ENCODE measurements at places on chromosomes 1 and 21.

DNA sequence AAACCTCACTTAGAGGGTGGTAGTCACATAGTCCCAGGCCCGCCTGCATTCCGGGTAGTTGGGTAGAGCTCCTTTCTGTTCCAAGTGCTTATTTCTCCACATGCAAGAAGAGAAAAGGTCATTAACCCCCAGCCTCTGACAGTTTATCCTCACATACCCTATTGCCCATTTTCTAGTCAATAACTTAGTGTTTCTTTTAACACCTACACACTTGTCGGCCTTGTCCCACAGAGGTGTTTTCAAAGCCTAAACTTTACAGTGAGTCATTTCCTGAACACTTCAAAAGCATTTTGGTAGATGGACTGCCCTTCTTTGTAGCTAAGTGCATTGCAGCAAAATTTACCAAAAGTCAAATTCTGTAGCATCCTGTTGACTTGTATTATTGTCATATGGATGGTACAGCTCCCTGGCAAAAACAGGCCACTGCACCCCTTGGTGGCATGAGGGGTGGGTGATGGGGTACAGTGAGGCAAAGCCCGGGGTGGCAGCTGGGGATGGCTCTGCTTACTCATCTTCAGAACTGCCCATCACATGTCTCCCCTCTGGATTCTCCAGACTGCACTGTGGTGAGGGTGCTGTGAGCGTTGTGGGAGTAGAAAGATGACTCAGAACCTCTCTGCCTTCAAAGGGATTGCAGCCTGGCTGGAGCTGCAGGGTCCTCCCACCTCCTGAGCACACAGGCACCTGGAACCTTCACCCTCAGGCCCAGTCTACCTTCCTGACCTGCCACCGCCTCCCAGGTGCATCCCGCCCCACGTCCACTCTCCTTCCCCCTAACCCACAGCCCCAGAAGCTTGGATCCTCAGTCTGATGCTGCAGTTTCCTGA is 45.8 kb upstream of the DMRTB1 start:
- peak; percentile 78 for DNase-seq

GRCh38 chr1:218347723-218348627 is 2.8 kb downstream of the TGFB2 start:
- DNase-seq = peak; percentile 71

GRCh38 chr1:208126108-208126507 is 118.1 kb downstream of the PLXNA2 start:
- DNase-seq = no peak

- DNase-seq = peak; percentile 88
Measured at GRCh38 chr1:224726441-224727182, 110.5 kb downstream of the CNIH3 start.

GRCh38 chr1:169925505-169926482 is 32.1 kb upstream of the SCYL3 start:
- peak; percentile 44 for DNase-seq

DNA sequence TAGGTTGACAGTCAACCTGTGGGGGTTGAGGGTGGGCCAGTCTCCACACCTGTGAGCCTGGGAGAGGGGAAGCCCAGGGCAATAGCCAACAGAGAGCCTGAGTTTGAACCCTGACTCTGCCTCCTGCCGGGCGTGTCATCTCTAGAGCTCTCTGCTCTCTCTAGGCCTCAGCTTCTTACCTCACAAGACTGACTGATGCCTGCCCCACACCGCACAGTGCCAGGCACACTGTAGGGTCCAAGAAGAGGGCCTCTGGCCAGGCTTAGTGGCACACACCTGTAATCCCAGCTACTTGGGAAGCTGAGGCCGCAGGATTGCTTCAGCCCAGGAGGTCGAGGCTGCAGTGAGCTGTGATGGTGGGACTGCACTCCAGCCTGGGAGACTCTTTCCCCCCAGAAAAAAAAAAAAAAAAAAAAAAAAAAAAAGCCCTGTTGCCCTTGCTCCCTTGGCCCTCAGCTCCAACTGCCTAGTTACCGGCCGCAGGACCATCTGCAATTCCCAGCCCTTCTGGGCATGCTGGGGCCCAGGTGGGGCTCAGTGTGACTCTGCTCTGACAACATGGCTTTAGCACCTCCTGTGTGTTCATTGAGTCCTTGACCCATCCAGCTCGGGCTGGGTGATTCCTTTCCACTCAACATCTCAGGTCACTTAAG is 25.1 kb downstream of the GRHL3 start:
- no peak for DNase-seq

- DNase-seq = peak; percentile 92
Measured at GRCh38 chr1:196115646-196116045, 492.6 kb downstream of the KCNT2 start.

DNA sequence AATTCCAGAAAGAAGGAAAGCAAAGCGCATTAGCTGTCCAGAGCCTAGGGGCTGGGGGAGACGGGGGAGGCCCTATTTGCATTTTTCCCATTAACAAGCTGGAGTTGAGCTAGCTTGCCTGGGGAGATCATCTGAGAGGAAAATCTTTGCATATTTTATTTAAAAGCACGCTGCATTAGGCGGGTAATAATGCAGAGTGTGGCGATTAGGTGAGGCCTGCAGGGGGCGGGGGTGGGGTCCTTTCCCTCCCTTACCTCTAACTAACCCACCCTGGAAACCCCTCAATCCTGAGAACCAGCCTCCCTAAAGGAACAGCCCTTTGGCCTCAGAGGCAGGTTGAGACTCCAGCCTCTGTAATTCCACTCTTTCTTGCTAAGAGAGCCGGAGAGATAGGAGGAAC is 16.2 kb downstream of the C1orf216 start:
- DNase-seq = no peak

DNA sequence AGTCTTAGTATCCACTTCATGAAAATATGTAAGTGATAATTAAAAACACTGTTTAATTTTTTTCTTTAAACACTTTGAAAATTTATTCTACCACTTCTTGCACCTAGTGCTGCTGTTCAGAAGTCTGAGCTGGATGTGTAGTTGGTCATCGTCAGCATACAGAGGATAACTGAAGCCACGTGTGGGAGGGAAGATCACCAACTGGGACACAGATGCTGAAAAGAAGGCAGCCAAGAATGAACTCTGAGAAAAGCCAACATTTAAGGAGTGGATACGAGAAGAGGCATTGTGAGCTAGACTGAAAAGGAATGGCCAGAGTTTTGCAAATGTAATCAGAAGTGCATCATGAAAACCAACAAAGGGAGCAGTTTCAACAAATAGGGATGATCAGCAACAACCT is 24.6 kb upstream of the CLCA4 start:
- DNase-seq = no peak

DNA sequence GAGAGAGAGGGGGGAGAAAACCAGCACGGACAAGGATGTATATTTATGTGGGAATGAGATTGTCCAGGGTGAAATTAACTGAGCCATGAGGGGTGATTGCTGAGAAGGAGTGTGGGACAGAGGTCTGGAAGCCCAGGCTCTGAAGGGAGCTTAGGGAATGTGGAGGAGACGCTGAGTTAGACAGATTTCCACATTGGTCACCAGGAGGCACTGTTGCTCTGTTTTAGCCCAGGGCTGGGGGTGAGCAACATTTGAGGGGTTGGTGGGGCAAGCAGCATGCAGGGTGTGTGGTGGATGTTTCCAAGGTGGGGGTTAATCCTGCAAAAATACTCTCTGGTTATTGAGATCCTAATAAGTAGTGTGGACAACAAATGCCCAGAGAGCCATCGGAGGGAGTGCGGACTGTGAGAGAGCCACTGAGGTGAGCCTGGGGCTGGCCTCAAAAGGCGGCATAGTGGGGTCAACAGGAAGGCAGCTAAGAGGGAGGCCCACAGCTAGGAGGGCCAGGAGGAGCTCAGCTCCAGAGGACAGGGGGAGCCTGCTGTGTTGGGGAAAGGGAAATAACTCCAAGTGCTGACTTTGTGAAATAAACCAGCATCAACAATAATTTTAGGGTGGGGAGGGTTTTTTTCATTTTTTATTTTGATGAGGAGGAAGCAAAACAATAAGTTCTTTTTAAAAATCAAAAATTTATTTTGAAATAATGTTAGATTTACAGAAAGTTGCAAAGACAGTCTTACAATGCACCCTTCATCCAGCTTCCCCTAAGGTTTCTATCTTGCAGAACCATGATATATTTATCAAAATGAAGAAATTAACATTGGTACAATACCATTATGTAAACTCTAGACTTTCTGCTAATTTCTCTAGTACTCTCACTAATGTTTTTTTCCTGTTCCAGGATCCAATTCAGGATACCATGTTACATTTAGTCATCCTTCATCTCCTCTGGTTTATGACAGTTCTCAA is 82.8 kb upstream of the CD34 start:
- peak; percentile 24 for DNase-seq

DNA sequence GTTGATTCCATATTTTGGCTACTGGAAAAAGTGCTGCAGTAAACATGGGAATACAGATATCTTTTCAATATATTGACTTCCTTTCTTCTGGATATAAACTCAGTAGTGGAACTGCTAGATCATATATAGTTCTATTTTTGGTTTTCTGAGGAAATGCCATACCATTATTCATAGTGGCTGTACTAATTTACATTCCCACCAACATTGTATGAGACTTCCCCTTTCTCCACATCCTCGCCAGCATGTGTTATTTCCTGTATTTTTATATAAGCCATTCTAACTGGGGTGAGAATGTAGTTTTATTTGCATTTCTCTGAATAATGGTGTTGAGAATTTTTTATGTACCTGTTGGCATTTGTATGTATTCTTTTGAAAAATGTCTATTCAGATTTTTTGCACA is 385.2 kb downstream of the NUF2 start:
- no peak for DNase-seq

GRCh38 chr1:40951943-40952743 is 27.4 kb upstream of the CTPS1 start:
- peak; percentile 79 for DNase-seq

DNA sequence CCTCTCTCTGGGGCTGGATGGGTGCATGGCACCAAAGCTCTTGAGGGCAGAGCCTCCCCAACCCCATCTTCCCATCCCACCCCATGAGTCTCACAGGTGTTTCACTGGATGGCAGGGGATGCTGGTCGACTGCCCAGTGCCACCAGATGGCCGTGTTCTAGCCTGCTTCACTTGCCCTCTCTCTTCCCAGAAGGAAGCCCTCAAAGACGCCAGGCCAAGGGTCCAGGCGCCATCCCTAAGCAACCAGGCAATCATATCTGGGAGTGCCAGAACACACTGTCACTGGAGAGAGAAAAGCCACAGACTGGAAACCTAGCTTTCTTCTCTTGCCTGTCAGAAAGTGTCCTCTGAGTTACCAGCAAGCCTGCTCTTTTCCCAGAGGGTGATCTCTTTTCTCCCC is 26.7 kb downstream of the PIGM start:
- no peak for DNase-seq

DNA sequence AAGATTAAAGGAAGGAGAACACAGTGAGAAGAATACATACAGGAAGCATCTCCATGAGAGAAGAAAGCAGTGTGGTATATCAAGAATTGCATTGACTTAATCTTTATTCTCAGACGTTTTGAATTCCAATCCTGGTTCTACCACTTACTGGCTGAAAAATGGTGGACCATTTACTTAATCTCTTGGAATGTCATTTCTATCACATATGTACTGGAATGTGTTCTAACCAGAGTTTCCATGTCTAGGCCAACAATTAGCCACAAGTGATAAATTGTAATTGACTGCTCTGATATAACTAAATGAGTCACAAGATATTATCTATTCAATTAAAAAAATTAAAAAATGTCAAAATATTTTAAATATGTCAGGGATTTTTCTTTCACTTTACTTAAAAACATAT is 626.1 kb downstream of the PTPRC start:
- no peak for DNase-seq

DNA sequence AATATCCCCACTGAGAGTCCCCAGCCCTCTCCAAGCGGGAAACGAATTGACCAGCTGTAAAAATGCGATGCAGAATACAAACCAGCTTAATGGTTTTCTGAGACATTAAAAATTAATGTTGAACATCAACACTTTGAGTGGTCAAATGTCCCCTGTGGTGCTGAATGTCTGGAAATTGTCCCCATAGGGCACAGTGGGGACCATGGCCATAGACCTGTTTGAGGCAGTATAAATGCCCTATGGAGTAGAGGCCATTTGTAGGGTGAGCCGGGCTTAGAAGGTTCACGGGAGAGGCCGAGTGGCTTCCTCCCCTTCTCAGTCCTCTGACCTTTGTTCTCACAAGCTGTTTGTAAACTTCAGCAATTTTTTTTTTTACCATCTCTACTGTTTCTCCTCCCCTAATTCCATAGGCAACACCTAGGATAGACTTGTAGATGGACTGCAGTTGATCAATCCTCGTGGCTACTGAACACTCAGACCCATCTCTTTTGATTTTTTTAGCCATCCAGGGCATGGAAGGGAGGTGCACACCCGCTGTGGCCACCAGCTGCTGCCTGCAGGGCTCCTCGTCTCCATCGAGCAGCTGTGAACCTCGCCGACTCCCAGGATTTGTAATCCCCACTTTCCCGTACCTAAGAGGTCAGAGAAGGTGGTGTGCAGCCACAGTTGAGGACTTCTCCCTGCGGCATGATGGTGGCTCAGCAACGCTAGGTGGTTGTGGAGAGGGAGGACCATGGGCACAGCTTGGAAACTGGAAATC is 41.0 kb downstream of the KAZN start:
- no peak for DNase-seq

DNA sequence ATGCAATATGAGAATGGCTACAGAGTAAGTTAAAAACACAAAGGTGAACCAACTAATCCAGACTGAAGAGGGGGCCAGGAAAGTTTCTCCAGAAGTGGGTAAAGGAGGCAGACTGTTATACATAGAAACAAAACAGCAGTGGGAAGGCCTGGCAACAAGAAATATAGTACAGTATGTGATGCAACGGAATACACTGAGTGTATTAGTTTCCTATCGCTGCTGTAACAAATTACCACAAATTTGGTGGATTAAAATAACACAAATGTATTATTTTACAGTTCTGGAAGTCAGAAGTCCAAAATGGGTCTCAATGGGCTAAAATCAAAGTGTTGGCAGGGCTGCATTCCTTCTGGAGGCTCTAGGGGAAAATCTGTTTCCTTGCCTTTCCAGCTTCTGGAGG is 95.2 kb downstream of the ZSWIM5 start:
- no peak for DNase-seq

DNA sequence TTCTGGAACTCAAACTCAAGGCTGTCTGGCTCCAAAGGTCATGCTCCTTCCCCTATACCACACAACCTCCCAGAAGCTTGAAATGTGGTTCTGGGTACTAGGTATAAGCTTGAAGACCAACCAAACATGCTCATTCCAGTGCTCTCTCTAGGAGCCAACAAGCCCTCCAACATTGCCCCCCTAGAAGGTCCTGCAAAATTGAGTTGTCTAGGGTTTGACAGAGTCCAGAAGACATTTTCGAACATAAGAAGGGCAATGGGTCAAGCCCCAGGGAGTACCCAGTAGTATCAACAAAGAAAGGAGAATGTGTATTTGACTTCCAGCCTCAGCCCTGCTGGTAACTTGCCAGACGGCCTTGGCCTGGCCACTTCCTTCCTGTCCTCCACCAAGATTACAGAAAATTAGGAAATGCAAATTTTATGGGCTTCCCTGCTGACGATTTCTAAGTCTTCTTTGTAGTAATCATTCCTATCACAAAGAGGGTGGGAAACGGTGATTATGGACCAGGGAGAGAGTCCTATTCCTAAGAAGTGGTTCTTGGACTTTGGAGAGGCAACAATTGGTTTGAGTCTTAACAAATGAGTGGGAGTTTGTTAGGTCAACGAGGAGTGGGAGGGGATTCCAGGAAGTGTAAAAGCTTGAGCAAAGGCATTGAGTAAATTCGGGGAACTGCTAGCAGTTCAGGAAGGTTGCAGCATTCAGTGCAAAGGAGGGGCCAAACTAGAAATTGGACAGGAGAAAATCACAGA is 18.7 kb upstream of the SLAMF1 start:
- no peak for DNase-seq
